ENCODE measurements at places on chromosomes 3 and 15.

- DNase-seq, result no peak
Measured at GRCh38 chr3:95627697-95628096, 1186.7 kb upstream of the EPHA6 start.

DNA sequence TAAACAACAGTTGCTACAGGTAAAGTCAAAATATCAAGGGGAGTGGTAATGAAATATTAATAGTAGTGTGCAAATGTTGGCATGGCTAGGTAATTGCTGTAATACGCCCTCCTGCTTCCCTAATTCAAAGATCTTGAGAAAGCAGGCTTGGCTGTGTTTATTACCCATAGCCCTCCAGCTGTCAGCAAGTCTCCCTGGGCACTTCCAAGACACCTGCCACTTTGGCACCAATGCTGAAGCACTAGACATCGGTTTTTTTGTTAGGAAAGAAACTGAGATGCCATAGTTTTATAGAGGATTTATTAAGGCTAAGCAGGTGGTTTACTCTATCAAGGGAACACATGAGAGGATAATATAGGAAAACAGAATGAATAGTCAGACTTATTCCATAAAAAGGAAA is 64.4 kb downstream of the P2RY1 start:
- peak; percentile 13 for DNase-seq

DNA sequence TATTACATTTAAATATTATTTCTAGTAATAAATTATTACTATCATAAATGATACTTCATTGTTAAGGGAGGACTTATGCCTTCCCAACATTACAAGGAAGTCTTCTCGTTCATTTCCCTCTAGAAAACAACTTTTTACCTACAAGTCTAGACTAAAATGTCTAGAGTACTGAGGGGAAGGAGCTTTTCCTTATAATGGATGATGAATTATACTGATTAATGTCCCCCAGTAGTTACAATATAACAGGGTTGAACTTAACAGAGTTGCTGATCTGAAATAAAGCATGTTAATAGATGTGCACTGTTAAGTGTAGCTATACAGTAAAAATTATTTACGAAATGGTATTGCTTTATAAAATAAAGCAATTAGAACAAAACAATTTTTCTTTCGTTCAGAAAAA is 2.7 kb upstream of the MNS1 start:
- no peak for DNase-seq

- no peak for DNase-seq
Measured at GRCh38 chr3:134625885-134626741, 24.7 kb downstream of the KY start.

- no peak for DNase-seq
Measured at GRCh38 chr15:88974392-88974791, 61.2 kb upstream of the MFGE8 start.

DNA sequence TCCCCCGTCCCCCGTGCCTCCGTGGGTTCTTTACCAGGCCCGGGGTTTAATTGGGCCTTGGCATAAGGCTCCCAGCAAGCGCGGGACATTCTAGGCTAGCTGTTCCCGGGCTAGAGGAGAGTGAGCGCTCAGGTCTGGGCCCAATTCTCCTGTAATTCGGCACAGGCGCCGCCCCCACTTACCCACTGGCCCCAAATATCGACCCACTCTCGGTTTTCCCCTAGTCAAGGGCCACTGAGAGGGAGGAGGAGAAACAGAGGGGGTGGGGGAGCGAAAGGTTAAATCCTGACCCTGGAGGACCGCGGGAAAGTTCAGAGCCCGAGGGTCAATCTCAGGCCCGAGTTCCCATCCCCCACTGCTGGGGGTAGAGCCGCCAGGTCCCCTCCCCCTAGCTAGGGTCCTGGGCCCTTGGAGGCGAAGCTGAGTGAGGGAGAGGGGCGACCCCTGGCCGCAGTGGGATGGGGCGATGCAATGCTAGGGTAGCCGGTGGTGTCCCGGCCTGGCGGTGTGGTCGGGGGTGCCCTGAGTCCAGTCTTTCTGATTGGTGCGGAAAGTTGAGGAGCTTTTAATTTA is 8.5 kb upstream of the ONECUT1 start:
- DNase-seq, result no peak

DNA sequence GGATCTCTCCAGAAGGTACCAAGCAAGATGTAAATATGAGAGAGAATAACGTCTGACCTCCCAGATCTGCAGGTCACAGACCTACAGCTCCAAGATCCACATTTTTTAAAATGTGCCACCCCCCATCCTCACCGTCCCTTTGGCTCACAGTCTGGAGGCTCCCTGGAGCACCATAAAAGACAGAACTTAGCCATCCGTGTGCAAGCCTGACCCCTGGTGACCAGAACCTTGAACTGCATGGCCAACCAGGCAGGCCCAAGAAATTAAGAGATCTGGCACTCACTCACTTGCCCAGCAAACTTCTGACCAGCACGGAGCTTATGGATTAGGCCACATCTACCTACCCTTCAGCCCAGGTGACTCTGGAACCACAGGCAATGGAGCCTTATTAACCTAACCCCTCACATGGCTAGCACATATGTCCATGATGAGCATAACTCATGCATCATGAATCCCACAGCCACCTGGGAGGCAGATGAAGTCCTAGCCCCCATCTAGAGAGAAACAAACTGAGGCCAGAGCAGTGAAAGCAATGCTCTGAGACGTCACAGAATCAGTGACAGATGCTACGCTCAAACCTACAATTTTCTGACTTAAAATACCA is 275.3 kb downstream of the UACA start:
- no peak for DNase-seq

GRCh38 chr3:52014613-52015012 is 18.9 kb upstream of the RPL29 start:
- DNase-seq, result no peak

GRCh38 chr3:12833222-12834161 is 7.9 kb downstream of the RPL32 start:
- no peak for DNase-seq

GRCh38 chr3:187213616-187214015 is 16.3 kb downstream of the RTP1 start:
- DNase-seq, result no peak

DNA sequence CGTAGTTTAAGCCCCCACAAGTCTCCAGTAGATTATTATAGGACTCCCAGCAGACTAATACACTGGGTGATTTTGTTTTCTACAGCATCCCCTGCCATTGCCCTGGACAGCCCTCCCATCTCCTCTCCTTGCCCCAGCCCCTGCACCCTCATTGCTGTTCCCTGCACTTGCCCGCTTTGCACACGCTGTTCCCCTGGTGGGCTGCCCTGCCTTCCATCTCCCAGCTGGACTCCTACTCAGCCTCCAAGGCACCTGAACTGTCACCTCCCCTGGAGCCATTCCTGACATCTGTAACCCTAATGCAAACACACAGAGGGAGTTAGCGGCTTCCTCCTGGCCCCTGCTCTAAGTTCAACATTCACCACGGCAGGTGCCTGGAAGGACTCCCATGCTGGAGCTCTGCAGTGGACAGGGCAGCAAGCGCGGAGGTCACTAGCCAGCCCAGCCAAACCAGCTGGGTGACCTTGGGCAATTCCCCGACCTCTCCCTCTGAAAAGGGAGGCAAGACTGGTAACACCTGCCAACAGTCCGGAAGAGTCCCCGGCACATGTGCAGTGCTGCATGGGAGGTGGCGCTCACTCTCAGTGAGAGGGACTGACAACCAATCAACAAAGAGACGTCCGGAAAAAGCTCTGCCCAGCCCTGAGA is 38.8 kb upstream of the IQSEC1 start:
- DNase-seq, result no peak

DNA sequence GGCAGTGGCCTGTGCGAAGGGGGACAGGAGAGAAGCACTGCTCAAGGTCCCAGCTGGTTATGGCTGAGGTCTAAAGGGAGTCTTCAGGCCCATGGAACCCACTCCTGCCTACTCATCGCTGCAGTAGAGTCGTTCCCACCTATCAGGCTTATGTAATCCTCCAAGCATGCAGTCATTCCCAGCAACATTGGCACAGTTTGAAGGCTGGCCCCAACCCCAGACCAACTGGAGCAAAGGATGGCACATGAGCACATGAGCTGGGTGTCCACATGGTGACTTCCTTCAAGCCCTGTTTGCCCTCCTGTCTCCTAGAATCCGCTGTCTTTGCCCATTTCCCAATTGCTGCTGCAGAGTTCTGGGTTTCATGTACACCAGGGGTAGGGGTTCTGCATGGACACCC is 60.5 kb upstream of the FGD5 start:
- no peak for DNase-seq

DNA sequence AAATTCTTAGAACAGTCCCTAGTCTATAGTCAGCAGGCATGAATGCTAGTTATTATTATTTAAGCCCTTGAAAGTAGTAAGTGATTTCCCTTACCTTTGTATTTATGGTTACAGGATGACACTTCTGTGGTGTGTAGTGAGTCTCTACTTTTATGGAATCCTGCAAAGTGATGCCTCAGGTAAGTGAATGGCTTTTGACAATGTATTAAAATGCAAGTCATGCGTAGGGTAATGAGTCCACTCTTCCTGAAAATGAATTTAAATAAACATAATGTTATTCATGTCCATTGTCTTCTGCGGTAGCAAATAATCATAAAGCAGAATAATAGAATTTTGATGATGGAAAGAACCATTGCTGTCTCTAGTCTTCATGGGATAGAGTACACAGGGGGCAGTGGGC is 50.3 kb downstream of the IL1RAP start:
- no peak for DNase-seq

- no peak for DNase-seq
Measured at GRCh38 chr3:108416111-108416869, 94.1 kb downstream of the MYH15 start.

GRCh38 chr15:100129677-100130076 is 212.1 kb downstream of the ADAMTS17 start:
- no peak for DNase-seq

DNA sequence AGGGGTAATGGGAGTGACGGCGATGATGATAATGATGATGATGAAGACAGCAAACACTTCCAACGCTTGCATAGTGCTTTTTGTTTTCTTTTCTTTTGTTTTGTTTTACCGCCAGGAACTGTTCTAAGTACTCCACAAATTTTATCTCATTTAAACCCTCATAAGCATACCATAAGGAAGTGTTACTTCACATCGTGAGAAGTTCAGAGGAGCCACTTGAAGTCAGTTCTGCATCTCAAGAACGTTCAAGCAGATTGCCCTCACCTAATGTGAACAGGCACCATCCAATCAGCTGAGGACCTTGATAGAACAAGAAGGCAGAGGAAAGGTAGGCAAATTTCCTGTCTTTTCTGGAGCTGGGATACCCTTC is 104.1 kb downstream of the LSM3 start:
- DNase-seq, result no peak
